ENCODE measurements at places on chromosomes 2 and 18. TPM values are rescaled to one million over a fixed set of nuclear protein-coding genes. Genes with fewer than 3 reads are reported as not detected.

The POTEJ gene
- not detected for total RNA-seq

The FAHD2B gene
- 26.1 TPM for total RNA-seq

The EML4 gene
- total RNA-seq = 41.1 TPM

The APCDD1 gene
- total RNA-seq = 1.4 TPM

The SLC30A3 gene
- total RNA-seq = not detected

The AQP12B gene
- not detected for total RNA-seq

The SERPINB12 gene
- total RNA-seq = not detected

The POTEC gene
- total RNA-seq = not detected

The FER1L5 gene
- total RNA-seq = 0.13 TPM

The MAP2 gene
- total RNA-seq = 7.2 TPM

The DSG4 gene
- not detected for total RNA-seq

The CASP8 gene
- 11.4 TPM for total RNA-seq

The SMYD1 gene
- total RNA-seq = not detected

The ANTXR1 gene
- total RNA-seq = 144 TPM

The SMYD5 gene
- total RNA-seq = 18.7 TPM

The SPDYA gene
- 1.2 TPM for total RNA-seq

The OTOF gene
- not detected for total RNA-seq

The C1QL2 gene
- not detected for total RNA-seq

The MOGAT1 gene
- total RNA-seq = not detected

The ZNF892 gene
- total RNA-seq = 7.0 TPM

The DTNA gene
- 6.2 TPM for total RNA-seq

The TLX2 gene
- not detected for total RNA-seq

The TDRD15 gene
- total RNA-seq = not detected

The CRYGC gene
- not detected for total RNA-seq

The BCL2 gene
- 2.5 TPM for total RNA-seq

The AMER3 gene
- not detected for total RNA-seq

The PASK gene
- total RNA-seq = 10.2 TPM

The FHOD3 gene
- total RNA-seq = 0.73 TPM

The TRAF3IP1 gene
- 17.3 TPM for total RNA-seq

The TSPYL6 gene
- not detected for total RNA-seq

The DSC2 gene
- 1.6 TPM for total RNA-seq

The CDCA7 gene
- 5.1 TPM for total RNA-seq

The CCDC85A gene
- total RNA-seq = 1.5 TPM

The REG3A gene
- not detected for total RNA-seq

The NCKAP5 gene
- total RNA-seq = 0.46 TPM

The GREB1 gene
- 0.55 TPM for total RNA-seq

The C2orf78 gene
- not detected for total RNA-seq

The ZNF142 gene
- 33.4 TPM for total RNA-seq

Data from osteocyte (in vitro differentiated cells).